ENCODE measurements at places on chromosomes 6 and 20.

- no peak for DNase-seq
- H3K4me1 ChIP-seq = no peaks in the 10 kb centered on the region
- no peaks in the 10 kb centered on the region for H3K36me3 ChIP-seq
Measured at GRCh38 chr6:66210964-66211363, 503.9 kb upstream of the EYS start.

GRCh38 chr20:1397710-1398109, 4.9 kb upstream of the FKBP1A start:
- peaks cover 5% of the 10 kb centered on the region for H3K4me1 ChIP-seq
- H3K36me3 ChIP-seq = no peaks in the 10 kb centered on the region
- H3K27ac ChIP-seq = no peak overlapping the region
- DNase-seq = no peak

DNA sequence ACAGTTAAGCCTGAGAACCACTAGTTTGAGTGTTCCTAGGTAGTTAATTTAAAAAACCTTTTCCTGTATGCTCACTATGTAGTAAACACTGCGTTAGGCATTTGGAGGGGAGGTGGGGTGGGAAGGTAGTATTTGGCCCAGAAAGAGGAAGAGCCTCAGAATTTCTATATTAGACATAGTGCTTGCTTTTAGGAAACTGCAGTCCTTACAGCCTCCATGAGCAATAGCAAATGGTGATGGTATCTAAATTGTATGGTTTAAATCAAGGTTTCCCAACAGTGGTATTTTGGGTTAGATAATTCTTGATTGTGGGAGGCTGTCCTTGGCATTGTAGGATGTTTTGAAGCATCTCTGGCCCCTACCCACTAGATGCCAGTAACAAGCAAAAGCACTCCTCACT, 61.5 kb upstream of the RIPOR2 start:
- H3K4me1 ChIP-seq = peaks cover 2% of the 10 kb centered on the region
- no peak overlapping the region for H3K4me3 ChIP-seq
- H3K27me3 ChIP-seq = no peaks in the 10 kb centered on the region
- no peaks in the 10 kb centered on the region for H3K36me3 ChIP-seq
- no peak for DNase-seq

GRCh38 chr6:159042003-159042825, 2.6 kb downstream of the TAGAP start:
- H3K27me3 ChIP-seq = no peaks in the 10 kb centered on the region
- no peaks in the 10 kb centered on the region for H3K36me3 ChIP-seq
- no peak for DNase-seq
- H3K27ac ChIP-seq = no peak overlapping the region

- no peaks in the 10 kb centered on the region for H3K36me3 ChIP-seq
- H3K4me1 ChIP-seq = no peaks in the 10 kb centered on the region
- no peak overlapping the region for H3K4me3 ChIP-seq
- H3K27ac ChIP-seq = no peak overlapping the region
- DNase-seq = no peak
Measured at GRCh38 chr6:12369781-12370262, 79.7 kb downstream of the EDN1 start.

GRCh38 chr6:53530780-53531386, 14.0 kb downstream of the GCLC start:
- H3K4me3 ChIP-seq = no peak overlapping the region
- no peaks in the 10 kb centered on the region for H3K4me1 ChIP-seq
- H3K27me3 ChIP-seq = no peaks in the 10 kb centered on the region
- H3K36me3 ChIP-seq = no peaks in the 10 kb centered on the region

- no peaks in the 10 kb centered on the region for H3K27me3 ChIP-seq
- no peaks in the 10 kb centered on the region for H3K4me1 ChIP-seq
- no peaks in the 10 kb centered on the region for H3K36me3 ChIP-seq
- no peak overlapping the region for H3K4me3 ChIP-seq
- DNase-seq = no peak
Measured at GRCh38 chr20:15857173-15857784, 716.0 kb downstream of the KIF16B start.

GRCh38 chr6:105739764-105740163, 336.9 kb upstream of the PREP start:
- no peaks in the 10 kb centered on the region for H3K4me1 ChIP-seq
- H3K36me3 ChIP-seq = no peaks in the 10 kb centered on the region
- H3K27me3 ChIP-seq = no peaks in the 10 kb centered on the region
- H3K4me3 ChIP-seq = no peak overlapping the region
- no peak for DNase-seq

- H3K27ac ChIP-seq = peak overlapping the region; percentile 47
- peak overlapping the region; percentile 78 for H3K4me3 ChIP-seq
- DNase-seq = no peak
Measured at GRCh38 chr6:44263354-44264100, 1.8 kb downstream of the NFKBIE start.

GRCh38 chr20:40892642-40893041, 136.0 kb upstream of the TOP1 start:
- H3K4me3 ChIP-seq = no peak overlapping the region
- no peaks in the 10 kb centered on the region for H3K4me1 ChIP-seq
- no peaks in the 10 kb centered on the region for H3K27me3 ChIP-seq
- DNase-seq = no peak
- no peak overlapping the region for H3K27ac ChIP-seq

- H3K4me1 ChIP-seq = no peaks in the 10 kb centered on the region
- peak; percentile 26 for DNase-seq
- no peak overlapping the region for H3K27ac ChIP-seq
- H3K4me3 ChIP-seq = no peak overlapping the region
- peaks cover 72% of the 10 kb centered on the region for H3K27me3 ChIP-seq
- H3K36me3 ChIP-seq = no peaks in the 10 kb centered on the region
Measured at GRCh38 chr6:27669295-27669623, 196.4 kb upstream of the ZNF184 start.

DNA sequence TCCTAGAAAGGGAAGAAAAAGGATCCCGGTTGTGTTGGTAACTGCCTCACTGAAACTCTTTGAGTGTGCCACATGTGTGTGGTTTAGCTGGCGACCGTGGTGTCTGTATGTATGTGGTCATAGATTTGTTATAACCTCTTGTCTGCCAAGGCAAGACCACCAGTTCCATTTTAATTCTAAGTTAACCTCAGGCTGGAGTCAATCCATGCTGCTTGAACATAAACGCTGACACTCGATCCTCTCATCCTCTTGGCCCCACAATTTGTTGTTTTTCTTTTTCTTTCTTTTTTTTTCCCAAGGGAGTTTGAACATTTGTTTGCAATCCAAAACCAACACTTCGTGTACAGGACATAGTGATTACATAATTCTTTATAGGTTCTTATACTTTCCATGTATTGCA, 318.9 kb upstream of the JAG1 start:
- H3K27me3 ChIP-seq = no peaks in the 10 kb centered on the region
- DNase-seq = peak; percentile 75
- no peak overlapping the region for H3K27ac ChIP-seq
- no peaks in the 10 kb centered on the region for H3K36me3 ChIP-seq
- no peak overlapping the region for H3K4me3 ChIP-seq
